DMS79 (cell line): ENCODE measurements at places on chromosomes 5 and 9.

DNA sequence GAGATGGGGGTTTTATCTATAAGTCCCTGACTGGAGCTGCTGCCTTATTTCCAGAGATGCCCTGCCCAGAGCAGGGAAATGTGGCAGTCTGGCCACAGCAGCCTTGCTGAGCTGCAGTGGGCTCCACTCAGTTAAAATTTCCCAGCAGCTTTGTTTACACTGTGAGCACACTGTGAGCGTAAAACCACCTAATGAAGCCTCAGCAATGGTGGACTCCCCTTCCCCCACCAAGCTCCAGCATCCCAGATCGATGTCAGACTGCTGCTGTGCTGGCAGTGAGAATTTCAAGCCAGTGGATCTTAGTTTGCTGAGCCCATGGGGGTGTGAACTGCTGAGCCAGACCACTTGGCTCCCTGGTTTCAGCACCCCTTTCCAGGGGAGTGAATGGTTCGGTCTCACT lies 208.7 kb upstream of the RAI14 start:
- no peak for DNase-seq

DNA sequence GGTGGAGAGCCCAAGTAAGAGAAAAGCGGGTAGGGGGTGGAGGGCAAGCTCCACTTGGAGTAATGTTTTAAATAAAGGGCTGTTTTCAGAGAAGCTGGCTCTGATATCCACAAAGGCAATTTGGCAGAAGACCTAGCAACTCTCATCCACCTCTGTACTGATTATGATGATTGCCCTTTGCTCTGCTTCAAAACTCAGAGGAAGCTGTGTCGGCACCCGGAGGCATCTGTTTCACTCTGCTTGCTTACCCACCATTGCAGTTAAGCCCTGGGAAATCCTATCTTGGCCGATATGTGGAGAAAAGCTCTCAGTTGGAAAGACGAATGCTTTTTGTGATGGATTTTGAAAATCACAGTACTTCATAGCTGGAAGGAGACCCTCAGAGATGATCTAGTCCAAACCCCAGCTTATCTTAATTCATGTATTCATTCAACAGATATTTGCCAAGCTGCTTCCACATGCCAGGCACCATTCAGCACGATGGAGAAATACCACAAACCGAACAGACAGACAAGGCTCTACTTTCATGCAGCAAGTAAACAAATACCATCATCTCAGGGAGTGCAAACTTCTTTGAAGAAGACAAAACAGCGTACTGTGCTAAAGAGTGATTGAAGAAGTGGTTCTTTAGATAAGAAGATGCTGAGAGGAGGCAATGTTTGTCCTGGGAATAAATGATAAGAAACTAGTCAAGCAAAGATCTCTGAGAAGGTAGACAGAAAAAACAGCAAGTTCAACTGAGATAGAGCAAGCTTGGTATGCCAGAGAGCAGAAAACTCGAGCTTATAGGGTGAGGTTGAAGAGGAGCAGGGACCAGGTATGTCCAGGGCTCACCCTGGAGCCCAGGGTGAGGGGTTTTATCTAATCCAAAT lies 140.4 kb upstream of the SPDL1 start:
- DNase-seq: no peak

- no peak for DNase-seq
These were observed 792.7 kb upstream of the CHD1 start for GRCh38 chr5:99721506-99721905.

- peak; percentile 47 for DNase-seq
These were observed 38.4 kb upstream of the PLEKHG4B start for GRCh38 chr5:53381-54174.

DNA sequence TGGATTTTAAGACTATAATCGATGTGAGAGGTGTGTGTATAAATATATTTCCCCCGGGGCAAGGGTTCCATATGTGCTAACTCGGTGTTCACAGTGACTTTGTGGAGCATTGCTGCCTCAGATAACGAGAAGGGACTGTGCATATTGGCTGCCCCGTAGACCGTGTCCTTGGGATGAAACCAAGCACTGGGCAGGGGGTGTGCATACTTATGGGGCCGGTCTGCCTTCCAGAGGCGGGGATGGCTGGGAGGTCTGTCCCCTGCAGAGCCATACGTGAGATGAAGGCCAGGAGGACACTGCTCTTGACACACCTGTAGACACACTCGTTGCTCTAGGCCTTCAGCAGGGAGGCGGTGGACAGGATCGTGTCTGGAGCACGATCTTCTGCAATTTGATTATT lies 56.0 kb upstream of the ZNF354A start:
- DNase-seq: no peak

- no peak for DNase-seq
These were observed 119.9 kb downstream of the KCNIP1 start for GRCh38 chr5:170623576-170624181.
